ENCODE measurements at places on chromosomes 13 and 19.

DNA sequence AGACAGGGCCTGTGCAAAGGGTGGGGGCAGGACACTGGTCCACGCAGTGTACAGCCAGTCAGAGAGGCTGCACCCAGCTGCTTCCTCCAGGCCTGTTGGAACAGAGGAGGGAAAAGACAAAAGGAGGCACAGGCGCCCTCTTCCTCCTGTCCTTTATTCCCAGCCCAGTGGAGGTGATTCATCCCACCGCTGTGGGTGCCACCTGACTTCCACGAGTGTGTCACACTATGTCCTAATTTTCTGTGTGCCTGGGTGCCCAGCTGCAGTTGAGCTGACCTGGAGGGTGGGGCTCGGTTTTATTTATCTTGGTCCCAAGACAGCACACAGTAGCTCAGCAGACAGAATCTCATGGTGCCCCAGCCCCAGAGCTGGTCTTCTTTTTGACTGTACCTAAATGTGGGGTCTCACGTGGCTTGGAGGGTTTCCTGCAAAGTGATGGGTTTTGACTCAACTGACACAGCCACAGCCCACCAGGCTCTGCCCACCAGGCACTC, 9.0 kb downstream of the EPS15L1 start:
- DNase-seq: no peak

DNA sequence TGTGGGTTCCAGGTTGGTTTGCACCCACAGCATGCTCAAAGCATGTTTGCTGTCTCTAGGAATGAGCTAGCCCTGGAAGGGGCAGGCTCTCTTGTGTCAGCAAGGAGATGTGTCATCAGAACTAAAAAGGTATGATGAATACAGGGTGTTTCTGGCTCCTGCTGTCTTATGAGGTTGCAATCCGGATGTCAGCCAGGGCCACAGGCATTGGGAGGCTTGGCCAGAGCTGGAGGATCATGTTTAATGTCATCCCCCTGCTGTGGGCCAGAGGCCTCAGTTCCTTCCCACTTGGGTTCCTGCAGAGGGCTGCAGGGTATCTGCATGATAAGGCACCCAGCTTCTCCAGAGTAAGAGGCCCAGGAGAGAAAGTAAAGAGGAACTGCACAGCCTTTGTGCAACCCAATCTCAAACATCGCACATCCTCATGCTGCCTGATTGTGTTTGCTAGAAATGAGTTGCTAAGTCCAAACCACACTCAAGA, 193.6 kb downstream of the COL4A1 start:
- DNase-seq: no peak

DNA sequence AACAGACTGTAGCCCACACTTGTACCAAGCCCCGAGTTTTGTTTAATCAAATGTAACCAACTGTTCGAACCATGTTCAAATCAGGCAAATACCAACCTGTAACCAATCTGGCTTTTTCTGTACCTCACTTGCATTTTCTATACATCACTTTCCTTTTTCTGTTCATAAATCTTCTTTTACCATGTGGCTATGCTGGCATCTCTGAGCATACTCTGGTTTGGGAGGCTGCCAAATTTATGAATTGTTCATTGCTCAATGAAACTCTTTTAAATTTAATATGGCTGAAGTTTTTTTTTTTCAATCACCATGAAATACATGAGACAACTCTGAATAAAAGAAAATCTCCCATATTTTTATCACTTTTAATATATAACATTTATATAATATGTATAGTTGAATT, 256.1 kb downstream of the SLITRK6 start:
- no peak for DNase-seq

- no peak for DNase-seq
Measured at GRCh38 chr13:33649212-33649878, 168.6 kb upstream of the RFC3 start.

GRCh38 chr13:27076421-27076820, 95.2 kb downstream of the USP12 start:
- DNase-seq: no peak

GRCh38 chr19:18778826-18779495, 12.1 kb downstream of the COMP start:
- no peak for DNase-seq

All from Peyer's patch (tissue), 4 donors.